Activated T-cell treated with anti-CD3 and anti-CD28 coated beads for 1 hour (primary cell): ENCODE measurements at places on chromosomes 3 and 15.

GRCh38 chr15:78979456-78980320 lies 34.8 kb upstream of the CTSH start:
- no peak for DNase-seq

- DNase-seq = no peak
Measured at GRCh38 chr3:20182206-20182605, 3.8 kb downstream of the SGO1 start.

DNA sequence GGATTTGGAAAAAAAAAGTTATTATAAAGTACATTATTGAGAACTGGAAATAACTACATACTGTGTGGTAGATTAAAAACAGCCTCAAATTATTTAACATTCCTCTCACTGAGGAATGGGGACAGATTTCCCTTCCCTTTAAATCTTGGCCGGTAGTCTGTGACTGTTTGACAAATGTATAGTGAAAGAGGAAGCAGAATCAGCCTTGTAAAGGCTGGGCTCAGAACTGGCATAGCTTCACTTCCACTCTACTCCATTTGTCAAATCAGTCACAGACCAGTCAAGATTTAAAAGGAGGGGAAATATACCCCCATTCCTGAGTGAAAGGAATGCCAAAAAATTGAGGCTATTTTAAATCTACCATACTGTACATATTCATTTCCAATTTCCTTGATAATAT lies 18.2 kb upstream of the B4GALT4 start:
- DNase-seq = no peak

DNA sequence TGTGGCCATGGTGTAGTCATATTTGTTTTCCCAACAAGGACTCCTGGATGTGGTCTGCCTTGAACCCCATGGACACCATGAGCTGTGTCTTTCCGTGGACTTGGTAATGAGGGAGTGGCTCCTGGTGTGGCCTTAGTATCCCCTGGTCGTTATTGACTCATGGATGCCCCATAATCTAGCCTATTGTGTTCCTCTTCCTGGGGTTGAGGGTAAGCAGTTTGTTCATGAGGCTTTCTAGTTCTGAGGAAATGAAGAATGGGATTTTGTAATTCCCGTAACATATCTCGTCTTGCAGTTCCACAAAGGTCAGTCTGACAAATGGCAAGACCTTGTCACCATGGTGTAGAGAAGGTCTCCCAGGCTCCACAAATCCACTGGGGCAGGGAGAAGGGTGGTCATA lies 22.6 kb downstream of the RAB7A start:
- no peak for DNase-seq

DNA sequence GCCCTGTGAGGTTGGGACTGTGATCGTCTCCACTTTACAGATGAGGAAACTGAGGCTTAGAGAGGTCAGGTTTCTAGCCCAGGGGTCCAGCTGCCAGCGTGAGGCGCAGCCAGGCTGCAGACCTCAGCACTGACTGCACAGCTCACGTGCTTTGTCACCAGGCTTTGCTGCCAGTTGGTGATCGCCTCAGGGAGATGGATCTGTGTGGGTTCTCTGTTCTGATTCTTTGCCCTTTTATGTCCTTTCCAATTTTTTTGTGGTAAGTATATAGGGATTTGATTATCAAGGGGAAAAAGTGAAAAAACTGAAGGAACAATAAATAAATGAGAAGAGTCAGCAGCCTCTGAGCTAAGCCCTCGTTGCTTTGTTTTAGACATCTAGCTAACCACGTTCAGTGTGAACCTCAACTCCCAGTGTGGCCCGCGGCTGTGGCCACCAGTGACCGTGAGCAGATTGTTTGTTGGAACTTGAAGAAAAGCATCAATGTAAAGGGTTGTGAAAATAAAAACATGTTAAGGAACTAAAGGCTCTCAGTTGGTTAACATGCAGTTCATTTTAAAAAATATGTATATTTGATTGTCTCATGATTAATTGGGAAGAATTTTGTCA lies 117.6 kb downstream of the PDE8A start:
- DNase-seq = no peak

GRCh38 chr3:112734736-112735350 lies 93.9 kb upstream of the CCDC80 start:
- DNase-seq = peak; percentile 49

- DNase-seq = no peak
Measured at GRCh38 chr3:104648823-104649222, 717.9 kb upstream of the ALCAM start.

- no peak for DNase-seq
Measured at GRCh38 chr3:3305084-3305483, 125.6 kb upstream of the CRBN start.

DNA sequence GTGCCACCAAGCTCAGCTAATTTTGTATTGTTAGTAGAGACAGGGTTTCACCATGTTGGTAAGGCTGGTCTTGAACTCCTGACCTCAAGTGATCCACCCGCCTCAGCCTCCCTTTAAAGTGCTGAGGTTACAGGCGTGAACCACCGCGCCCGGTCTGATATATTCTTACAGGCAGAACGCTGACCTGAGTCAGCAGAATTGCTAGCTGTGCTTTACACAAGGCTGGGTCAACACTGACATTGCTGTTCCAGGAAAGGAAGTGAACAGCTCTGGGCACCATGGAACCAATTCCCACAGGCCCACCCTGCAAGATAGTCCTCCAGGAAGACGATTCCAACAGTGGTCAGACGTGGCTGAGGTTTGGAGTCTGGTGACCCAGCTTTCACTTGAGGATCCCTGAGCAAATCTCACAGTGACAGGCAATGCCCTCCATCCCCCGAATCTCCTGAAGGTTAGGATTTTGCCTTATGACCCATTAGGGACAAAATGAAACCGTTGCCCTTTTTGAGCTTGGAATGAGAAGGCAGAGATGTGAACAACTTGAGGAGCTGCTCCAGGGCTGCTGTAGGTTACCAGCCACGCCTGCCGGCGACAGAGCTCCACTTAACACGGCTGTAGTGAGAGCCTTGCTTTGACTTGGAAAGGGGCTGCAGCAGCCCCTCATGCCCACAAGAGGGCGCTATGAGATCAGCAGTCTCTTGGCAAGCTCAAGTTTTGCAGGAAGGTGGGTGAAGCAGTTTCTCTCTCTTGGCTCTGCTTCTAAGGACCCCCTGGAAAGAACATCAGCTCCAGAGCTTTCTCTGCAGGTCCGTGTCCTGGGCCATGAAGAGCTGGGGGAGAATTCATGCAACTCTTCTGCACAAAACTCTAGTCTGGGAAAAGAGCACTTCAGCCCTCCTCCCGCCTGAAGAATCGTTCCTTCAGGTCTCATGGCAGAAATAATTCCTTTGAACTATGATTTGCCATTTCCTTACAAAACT lies 74.1 kb downstream of the SENP2 start:
- peak; percentile 35 for DNase-seq

DNA sequence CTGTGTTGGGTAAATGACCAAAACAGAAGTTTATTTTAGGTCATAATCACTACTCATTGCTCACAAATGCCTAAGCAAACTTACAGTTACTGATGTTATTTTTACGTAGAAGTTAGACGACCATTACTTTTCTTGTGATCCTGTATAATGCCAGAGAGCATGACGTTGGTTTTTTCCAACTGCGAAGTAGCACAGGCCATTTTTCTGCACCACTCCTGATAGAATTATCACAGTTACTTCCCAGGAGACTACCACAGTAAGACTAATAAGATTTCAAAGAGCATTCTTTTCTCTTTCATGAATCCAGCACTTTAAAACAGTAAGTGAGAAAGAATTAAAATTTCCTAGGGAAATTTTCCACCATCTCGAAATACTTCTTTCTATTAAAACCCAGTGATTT lies 19.8 kb downstream of the CD200 start:
- no peak for DNase-seq
